ENCODE measurements at places on chromosomes 4 and X.

GRCh38 chr4:152598454-152598853 is 62.6 kb upstream of the FBXW7 start:
- DNase-seq = no peak

DNA sequence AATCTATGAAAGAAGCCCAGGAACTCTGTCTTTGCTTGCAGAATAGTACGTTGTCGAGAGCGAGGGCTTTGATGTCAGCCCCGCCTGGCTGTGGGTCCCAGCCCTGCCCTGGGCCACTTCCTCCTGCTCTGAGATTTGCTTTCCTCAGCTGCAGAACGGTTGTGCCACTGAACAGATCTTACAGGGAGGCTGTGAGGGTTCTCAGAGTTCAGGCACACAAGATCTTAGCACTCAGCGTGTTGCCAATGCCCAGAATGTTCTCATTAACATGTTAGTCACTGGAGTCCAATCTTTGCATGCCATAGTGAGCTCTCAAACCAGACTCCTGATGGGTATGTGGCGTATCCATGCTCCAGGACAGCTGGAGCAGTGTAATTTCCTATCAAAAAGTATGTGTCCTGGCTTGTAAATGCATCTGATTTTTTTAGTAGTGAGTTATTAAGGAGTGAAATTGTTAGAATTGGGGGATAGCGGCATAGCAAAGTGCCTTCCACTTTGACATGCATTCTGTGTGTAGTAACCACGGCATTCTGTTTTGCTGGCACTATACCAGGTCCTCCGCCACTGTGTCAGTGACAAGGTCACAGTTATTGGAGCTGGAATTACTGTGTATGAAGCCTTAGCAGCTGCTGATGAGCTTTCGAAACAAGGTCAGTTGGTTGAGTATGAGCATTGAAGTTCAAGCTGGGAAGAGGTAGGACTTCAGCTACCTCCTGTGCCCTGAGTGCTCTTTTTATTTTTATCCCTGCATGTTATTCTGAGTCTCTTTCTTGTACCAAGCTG is 31.6 kb downstream of the TKTL1 start:
- DNase-seq = no peak

GRCh38 chrX:150365990-150366911 is 3.1 kb downstream of the MAMLD1 start:
- no peak for DNase-seq

DNA sequence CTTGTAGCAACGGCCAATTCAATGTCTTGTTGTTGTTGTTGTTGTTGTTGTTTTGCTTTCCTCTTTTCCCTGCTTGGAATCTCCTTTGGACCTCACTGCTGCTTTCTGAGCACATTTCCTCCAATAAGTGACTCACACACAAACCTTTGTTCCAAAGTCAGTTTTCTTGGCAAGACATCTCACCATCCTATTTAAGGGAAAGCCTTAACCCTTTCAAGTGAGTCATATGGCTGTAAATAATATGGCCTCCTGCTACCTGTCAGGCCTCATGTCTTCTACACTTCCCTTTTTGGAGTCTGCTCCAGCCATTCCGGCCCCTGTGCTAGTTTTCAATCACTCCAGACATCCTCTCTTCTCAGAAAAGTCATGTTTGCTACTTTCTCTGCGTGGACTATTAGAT is 79.5 kb upstream of the MAGEB10 start:
- DNase-seq = no peak

- DNase-seq = no peak
These were observed 104.6 kb upstream of the LRPAP1 start for GRCh38 chr4:3636646-3637320.

- DNase-seq = no peak
These were observed 53.2 kb downstream of the SPRY1 start for GRCh38 chr4:123449780-123450179.

DNA sequence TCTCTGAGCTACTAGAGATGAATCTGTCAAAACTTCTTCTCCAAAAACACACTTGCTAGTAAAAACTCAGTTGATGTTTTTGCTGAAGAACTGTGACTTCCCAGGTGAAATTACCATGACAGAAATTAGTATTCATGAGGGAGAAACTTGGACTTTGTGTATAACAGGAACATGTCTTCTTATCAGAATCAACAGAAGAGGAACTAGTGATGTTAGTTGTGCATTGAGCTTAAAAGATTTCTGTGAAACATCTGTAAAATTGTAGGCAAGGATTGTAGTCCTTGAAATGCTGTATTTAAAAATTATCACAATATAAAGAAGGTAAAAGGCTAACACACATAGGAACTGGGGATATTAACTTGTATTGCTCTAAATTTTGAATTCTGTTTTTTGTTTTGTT is 11.3 kb downstream of the FAM241A start:
- DNase-seq = no peak
